Activated T-helper 1 cell treated with Interleukin-2 at 50 U/mL for 16 hours (primary cell): ENCODE measurements at places on chromosomes 7 and 10.

DNA sequence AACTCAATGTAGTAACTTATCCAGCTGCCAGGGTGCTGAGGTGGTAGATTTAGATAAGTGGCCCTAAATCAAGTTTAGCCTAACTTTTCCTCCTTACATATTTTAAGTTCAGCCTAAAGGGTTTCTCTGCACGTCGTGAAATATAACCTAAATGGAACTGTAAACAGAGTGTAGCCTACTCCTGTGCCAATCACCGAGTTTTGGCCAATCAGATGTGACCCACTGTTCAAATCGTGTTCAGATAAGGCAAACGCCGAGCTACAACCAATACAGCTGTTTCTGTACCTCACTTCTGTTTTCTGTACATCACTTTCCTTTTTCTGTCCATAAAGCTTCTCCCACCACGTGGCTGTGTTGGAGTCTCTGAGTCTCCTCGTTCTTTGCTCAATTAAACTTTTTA is 904.2 kb upstream of the POT1 start:
- no peak for DNase-seq

DNA sequence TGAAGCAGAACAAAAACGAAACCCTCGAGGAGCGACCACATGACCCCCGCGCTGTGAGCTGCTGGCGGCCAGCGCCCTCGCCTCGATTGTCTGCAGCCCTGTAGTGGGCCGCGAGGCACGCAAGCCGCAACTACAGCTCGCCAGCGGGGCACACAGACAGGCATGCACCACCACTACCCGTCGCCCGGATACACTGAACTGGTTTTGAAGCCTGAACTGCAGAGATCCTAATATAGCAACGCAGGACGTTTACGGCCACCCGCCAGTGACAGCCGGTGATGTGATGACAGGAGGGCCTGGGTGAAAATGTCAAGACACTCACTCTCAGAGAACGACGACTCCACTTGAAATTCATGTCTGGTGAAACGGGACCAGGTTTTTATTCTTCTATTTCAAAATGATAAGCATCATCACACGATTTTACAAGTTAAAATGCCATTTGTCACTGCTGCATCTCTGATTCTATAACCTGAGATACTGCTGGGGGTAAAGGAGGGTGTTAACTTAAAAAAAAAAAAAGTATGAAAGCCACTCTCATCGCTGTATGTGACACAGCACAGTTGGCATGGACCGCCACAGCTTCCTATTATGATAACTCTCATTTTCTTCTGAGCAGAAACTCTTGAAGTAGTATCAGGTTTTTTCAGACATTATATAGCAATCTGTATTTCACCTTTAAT is 120.3 kb upstream of the DIP2C start:
- no peak for DNase-seq

GRCh38 chr10:17703706-17704105 is 48.3 kb upstream of the TMEM236 start:
- no peak for DNase-seq

DNA sequence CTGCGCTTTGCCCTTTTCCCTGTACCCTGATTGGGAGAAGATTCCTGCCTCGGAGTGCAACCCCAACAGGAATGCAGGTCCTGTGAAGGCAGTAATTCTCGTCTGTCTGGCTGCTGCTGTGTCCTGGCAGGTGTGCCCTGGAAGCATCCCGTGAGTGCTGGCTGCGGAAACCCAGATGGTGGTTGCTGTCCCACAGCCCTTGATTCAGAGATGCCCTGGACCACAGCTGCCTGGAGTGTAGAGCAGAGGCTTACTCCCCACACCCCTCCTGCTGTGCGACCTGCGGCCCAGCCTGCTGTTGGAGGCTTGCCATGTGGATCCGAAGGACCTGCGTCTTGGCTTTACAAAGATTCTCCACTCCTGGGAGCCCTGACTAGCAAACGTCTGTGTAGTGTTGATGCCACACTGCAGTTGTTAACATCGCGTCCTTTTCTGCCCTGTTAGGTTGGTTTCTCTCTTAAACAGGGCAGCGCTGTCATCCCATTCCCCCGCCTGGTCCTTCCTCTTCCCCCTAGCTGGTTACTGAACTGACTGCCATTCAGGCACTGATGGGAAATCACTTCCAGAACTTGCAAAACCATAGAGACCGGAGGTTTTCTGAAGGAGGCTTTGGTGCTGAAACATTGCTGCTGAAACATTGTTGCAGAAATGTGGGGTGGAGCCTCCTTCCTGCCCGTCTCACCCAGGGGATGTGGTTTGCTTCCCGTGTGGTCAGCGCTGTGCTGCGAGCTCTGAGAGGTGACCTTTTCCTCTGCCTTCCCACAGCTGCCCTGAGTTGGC is 53.3 kb downstream of the DNAJB6 start:
- no peak for DNase-seq

- no peak for DNase-seq
Measured at GRCh38 chr10:70592746-70593512, 9.6 kb downstream of the PRF1 start.

DNA sequence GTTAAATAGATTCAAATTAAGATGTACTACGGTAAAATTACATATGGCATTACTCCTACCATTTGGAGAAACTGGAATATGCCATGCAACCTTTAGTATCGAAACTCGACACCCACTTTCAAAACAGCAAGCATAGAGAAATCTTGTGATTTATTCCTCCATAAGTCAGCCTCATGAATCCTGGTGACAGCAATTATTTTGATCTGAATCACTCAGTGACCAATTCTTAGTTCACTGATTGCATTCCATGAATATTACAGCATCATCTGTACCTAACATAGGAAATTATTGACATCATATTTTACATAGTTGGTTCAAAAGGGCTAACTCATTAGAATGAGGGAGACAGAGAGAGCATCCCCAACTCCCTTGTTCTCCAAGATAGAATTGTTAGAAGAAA is 89.6 kb downstream of the CACNB2 start:
- DNase-seq, result no peak

DNA sequence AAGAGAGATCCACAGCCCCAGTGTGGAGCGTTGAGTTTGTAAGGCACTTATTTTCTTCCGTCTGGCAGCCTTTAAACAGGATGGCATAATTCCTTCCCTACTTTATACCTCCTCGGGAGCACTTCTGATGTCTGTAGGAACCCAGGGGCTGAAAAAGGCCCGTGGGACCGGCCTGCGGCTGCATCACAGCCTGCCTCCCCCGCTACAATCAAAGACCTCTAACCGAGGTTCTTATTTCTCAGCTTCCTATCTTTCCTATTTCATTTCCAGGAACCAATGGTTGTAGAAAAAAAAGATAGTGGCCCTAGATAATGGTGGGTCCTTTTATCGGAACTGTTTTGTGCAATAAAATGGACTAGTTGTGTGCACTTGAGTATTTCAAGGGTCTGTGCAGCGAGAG is 4.1 kb upstream of the CTBP2 start:
- DNase-seq, result no peak

DNA sequence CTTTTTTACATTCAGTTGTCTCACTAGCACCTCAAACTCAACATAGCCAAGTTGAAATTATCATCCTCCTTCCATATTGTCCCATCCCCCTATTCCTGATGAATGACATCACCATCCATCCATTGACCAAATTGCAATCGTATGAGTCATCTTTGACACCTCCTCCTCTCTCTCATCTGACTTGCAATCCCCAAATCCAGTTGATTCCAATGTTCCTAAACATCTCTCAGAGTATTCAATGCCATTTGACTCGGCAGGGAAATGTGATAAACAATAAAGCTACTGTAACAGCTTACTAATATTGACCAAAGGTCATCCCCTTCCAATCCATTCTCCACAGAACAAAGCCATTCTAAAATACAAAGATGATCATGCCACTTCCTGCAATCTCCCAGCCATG is 1047.8 kb downstream of the NRG3 start:
- DNase-seq, result no peak

GRCh38 chr7:51214098-51214497 is 102.5 kb downstream of the COBL start:
- DNase-seq, result no peak

- no peak for DNase-seq
Measured at GRCh38 chr10:1475098-1475591, 262.2 kb downstream of the ADARB2 start.

GRCh38 chr10:62764011-62764410 is 40.5 kb upstream of the ADO start:
- DNase-seq, result no peak

DNA sequence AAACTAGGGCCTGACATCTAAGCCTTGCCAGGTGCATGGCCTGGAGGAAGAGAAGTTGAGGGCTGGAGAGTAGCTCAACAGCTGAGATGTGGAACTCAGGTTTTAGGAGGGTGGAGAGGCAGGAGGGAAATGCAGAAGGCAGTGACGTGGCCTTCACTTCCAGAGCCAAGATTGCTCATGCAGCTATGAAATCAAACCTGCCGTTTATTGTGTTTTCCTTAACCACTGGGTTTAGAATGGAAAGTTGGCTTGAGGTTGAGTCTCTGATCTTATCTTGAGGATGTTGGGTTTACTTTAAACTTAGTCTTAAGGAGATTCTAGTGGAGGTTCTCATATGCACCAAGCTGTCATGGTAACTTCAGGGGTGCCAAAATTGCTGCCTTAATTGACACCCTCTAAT is 178.6 kb downstream of the SORCS3 start:
- no peak for DNase-seq

GRCh38 chr10:124342821-124343170 is 75.9 kb downstream of the OAT start:
- no peak for DNase-seq

GRCh38 chr10:96118604-96119450 is 11.3 kb upstream of the ZNF518A start:
- no peak for DNase-seq

- DNase-seq, result no peak
Measured at GRCh38 chr7:116357781-116358670, 141.5 kb upstream of the CAV2 start.

DNA sequence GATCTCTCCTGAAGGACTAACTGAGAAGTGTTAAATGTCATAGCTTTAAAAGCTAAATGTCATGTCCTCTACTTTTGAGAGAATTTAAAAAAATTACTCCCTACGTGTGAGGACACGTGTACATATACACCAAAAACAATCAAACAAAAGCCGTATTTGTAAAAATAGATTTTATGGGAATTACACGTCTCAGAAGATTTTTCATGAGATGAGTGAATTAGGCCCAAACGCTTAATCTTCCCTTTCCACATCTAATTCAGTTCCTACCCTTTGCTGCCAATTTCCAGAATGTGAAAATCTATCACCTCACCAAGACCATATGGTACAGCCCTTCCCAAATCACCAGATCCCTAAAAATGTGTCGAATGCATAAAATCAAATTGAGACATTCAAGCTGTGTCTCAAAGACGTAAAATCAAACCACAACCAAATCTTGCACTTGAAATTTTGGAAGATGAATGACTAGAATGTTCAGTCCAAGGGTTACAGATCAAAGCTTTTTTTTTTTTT is 1.0 kb upstream of the CTTNBP2 start:
- no peak for DNase-seq

DNA sequence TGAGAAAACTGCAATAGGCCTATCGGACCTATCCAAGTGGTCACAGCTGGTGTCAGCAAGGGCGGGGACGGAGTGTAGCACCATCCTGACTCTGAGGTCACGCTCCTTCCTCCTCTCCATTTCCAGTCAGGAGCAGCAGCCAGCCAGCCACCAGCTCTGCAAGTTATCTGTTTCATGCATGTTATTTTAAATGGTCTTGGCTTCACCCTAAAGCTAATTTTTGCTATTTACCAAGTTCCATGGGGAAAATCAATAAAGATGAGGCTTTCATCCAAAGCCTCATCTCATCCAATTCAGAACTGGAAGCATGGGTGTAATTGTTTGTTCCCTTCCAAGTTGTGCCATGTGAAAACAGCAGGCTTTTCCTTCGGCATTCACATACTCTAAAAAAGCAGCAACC is 49.3 kb downstream of the ICA1 start:
- DNase-seq, result no peak

- no peak for DNase-seq
Measured at GRCh38 chr10:93123766-93124165, 50.1 kb downstream of the CYP26A1 start.

GRCh38 chr10:5895365-5895764 is 5.3 kb downstream of the FBH1 start:
- no peak for DNase-seq

- DNase-seq, result no peak
Measured at GRCh38 chr7:70334871-70335270, 736.6 kb downstream of the AUTS2 start.

- no peak for DNase-seq
Measured at GRCh38 chr10:18155321-18155720, 15.1 kb downstream of the CACNB2 start.

DNA sequence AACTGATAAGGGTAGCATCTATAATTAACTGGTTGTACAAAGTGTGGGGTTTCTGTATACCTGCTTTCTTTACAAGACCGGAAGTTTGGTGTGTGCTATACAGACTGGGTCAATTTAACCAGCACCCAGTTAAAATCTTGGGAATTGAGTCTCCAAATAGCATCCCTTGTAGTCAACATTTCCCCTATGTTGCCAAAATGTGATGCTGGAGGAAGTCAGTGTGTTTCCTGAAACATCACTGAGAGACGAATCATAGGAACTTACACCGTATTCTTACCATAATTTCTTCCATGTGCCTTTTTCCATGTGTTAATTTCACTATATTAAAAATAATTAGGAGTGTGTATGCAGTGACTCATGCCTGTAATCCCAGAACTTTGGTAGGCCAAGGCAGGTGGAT is 1.7 kb downstream of the AKR1C4 start:
- no peak for DNase-seq

DNA sequence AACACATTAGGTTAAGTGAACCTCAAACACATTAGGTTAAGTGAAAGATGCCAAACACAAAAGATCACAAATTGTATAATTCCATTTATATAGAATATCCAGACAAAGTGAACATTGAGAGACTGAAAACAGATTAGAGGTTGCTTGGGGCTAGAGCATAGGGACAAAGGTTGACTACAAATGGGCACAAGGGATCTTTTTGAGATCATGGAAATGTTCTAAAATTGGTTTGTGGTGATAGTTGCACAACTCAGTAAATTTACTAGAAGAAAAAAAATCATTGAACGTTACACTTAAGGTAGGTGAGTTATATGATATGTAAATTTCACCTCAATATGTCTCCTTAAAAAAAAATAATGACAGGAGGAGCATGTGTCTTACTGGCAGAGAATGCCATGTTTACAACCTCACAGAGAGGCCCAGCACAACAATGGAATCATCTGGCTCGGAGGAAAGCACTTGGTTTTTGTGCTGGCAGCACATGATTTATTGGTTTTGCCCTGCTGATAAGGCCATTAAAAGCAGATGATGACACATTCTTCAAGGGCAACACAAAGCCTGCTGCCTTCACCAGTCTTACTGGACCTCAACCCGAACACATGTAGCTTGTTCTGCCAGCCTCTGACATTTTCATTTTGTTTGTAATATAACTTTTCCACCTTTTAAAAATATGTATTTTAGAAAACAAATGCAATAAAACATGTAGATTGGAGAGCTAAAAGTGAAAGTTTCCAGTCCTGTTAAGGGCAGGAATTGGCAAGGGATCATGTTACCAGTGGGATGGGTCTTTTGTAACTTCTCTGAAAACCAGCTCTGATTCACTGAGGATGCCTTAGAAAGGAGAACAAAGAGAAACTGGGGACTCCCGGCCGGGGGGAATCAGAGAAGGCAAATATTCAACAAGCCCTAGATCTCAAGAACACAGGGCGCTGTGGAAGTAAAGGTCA is 11.9 kb upstream of the LMOD2 start:
- no peak for DNase-seq

- DNase-seq, result no peak
Measured at GRCh38 chr10:85638797-85639196, 727.8 kb downstream of the GRID1 start.
